ENCODE measurements at places on chromosomes 1 and 21. TPM values are rescaled to one million over a fixed set of nuclear protein-coding genes. Genes with fewer than 3 reads are reported as not detected.

Gene ACOT11
- total RNA-seq = 9.1 TPM

Gene CR1L
- not detected for total RNA-seq

GRCh38 chr1:27435566-27436203, 43.3 kb downstream of the GPR3 start:
- DNase-seq = no peak

- no peak for DNase-seq
These were observed 71.8 kb upstream of the LRRC53 start for GRCh38 chr1:74584185-74584584.

DNA sequence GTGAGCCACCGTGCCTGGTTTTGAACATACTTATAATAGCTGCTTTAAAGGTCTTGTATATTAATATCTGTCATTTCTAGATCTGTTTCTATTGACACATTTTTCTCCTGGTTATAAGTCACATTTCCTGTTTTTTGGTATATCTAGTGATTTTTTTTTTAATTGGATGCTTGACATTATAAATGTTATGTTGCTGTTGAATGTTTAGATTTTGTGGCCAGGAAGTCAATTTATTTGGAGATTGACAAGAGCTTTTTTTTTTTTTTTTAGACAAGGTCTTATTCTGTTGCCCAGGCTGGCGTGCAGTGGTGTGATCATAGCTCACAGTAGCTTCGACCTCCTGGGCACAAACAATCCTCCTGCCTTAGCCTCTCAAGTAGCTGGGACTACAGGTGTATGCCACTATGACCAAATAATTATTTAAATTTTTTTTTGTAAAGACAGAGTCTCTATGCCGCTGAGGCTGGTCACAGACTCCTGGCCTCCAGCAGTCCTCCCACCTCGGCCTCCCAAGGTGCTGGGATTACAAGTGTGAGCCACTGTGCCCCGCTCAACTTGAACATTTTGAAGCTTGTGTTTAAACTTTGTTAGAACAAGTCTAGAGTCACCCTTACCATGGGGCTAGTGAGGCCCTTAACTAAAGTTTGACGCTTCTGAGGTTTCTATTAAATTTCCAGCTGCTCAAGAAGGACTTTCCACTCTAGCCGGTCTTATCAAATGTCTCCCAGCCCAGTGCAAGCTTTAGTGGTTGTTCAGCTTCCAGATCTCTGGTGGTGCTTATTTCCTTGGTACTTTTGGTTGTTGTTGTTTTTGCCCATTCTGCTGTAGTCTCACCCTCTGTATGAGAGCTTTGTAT, 8.6 kb upstream of the CHI3L2 start:
- no peak for DNase-seq

All from right atrium auricular region (tissue), 2 donors.